ENCODE measurements at places on chromosomes 2 and 18. TPM values are rescaled to one million over a fixed set of nuclear protein-coding genes. Genes with fewer than 3 reads are reported as not detected.

DNA sequence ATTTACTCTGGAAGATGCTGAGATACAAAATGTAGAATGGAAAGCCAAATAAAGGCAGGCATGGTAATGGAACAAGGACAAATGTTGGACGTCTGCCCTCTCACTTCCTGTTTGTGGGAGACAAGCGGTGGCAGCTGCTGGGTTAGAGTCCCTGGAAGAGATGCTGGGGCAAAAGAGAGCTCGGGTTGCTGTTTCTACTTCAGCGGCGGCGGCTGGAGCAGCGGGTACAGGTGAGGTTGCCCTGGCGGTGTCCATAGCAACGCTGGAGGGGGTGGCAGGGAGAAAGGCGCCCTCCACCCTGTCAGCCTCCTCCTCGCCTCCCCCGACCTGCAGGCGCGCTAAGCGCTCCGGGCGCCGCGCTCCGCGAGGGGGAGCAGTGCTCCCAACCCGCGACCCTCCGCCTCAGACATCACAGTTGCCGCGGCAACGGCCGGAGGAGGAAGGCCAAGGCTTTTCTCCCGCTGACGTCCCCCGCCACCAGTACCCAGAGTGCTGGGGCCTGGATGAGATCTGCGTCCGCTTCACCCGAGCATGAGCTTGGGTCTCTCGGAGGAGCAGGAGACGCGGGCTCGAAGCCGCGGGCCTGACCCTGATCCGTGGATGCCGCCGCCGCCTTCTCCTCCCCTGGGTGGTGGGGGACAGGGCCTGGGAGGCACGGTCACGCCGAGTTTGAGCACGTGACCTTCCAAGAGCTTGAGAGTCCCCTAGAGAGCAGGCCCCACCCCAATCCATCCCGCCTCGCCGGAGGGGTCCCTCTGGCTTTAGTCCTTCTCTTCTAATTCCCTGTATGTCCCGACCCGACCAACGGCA lies 65.6 kb downstream of the NOL4 start:
- no peak for DNase-seq

Gene HOXD12
- not detected for total RNA-seq

Gene BUB1
- total RNA-seq, result 2.7 TPM

DNA sequence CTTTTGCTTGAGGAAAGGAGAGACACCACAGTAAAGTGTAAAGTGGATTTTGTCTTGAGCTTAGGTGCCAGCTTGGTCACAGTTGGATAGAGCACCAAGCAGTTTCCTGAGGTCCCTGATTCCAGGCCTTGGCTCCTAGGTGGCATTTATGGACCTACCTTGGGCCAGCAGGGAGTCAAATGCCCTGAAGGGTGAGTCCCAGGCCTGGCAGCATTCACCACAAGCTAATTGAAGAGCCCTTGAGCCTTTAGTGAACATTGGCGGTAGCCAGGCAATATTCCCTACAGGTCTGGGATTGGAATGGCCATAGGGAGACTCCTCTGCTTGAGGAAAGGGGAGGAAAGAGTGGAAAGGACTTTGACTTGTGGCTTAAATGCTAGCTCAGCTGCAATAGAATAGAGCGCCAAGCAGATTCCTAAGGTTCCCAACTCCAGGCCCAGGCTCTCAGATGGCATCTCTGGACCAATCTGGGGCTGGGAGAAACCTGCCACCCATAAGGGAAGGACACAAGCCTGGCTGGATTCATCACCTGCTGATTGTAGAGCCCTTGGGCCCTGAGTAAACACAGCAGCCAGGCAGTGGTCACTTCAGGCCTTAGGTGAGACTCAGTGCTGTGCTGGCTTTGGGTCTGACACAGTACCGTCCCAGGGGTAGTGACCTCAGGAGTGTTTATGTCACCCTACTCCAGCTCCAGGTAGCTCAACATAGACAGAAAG lies 137.5 kb upstream of the OTOS start:
- DNase-seq, result no peak

Gene ESCO1
- total RNA-seq, result 16.2 TPM

Gene NLRC4
- total RNA-seq, result not detected

Gene POTEF
- 0.33 TPM for total RNA-seq

Gene COX5B
- total RNA-seq, result 120 TPM

Gene TRAPPC8
- 25.0 TPM for total RNA-seq

DNA sequence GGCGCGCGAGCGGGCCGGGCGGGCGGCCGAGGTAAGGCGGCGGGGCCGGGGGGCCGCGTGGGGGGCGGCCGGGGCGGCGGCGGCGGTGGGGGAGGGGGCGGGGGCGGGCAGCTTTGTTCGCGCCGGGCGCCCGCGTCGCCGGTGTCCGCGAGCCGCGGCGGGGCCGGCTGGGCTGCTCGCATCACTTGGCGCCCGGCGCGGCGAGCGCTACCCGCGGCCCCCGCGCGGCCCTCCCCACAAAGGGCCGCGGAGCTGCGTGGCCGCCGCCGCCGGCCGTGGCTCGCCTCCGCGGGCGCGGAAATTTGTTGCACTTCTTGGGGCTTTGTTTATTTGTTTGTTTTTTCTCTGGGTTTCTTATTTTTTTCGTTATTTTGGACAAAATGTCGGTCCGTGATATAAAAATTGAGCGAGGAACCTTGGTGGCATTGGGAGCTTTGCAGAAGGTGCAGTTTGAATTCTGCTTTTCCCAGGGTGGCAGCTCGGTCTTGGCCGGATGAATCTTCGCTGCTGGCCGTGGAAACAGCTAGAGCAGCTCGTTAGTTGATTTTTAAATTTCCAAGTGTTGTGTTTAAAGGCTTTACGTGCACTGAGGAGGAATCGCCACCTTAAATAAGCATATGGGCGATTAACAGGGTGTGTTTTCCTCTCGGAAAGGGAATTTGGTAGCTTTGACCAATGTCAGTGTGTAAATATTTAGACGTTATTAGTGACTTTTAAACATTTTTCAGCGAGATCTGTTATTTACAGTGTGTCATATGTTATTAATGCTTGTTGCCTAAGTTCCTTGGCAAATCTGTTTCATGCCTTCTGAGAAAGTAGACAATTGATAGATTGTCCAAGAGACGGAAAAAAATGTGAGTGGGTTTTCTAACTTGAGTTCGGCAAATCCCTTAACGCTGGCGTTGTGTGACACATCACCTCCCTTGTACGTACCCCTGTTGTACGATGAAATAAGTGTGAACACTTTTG lies 822 bp downstream of the UBE2E3 start:
- DNase-seq, result peak; percentile 33

Gene DSG2
- 123 TPM for total RNA-seq

DNA sequence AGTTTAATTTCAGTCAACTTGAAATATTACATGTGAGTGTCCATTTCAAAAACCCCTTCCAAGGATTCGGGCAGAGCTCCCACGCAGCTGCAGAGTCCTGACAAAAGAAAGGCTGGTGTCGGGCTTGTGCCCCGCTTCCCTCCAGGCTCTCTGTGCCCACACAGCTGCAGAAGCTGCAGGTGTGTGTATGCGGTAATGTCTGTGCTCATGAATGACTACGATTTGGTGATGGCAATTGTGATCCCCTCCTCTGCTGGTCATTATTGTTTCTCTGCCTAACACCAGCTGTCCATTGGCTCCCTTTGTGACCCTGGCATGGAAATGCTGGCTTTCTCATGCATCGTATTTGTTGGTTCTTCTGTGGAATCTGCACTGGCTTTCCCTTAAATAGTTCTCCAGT lies 224.8 kb downstream of the NUP35 start:
- no peak for DNase-seq

Gene GPBAR1
- 0.83 TPM for total RNA-seq

Data from mammary epithelial cell (primary cell).